ENCODE measurements at places on chromosomes 2 and 18.

GRCh38 chr2:9377461-9378097, 45.7 kb downstream of the ITGB1BP1 start:
- DNase-seq = no peak

DNA sequence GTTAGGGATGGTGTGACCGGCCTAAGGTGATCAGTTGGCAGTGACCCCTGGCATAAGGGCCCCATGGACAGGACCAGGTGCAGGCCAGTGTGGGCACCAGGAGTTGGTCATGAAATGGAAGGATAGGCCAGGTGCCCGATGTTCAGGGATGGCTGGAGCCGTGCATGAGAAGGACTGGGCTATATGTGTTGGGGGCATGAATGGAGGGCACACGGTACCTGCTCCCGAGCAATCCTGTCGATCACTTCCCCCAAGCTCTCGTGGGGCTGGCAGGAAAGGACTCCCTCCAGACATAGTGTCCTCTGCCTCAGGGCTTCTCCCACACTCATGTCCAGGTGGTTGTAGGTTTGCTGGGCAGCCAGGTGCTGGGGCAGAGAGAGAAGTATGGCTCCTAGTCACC, 7.6 kb downstream of the PRKAG3 start:
- DNase-seq = no peak

- no peak for DNase-seq
Measured at GRCh38 chr2:5696945-5697521, 4.8 kb downstream of the SOX11 start.

GRCh38 chr2:25528173-25528572, 145.2 kb downstream of the DTNB start:
- no peak for DNase-seq

- no peak for DNase-seq
Measured at GRCh38 chr2:186641807-186642321, 52.0 kb upstream of the FAM171B start.

All from T-helper 17 cell (primary cell).